ENCODE measurements at places on chromosomes 4 and X. TPM values are rescaled to one million over a fixed set of nuclear protein-coding genes. Genes with fewer than 3 reads are reported as not detected.

Gene STPG2
- total RNA-seq = 0.11 TPM

GRCh38 chr4:22764183-22764582, 71.4 kb downstream of the GBA3 start:
- no peak overlapping the region for H3K4me3 ChIP-seq
- no peak overlapping the region for H3K27ac ChIP-seq
- no peaks in the 10 kb centered on the region for H3K36me3 ChIP-seq
- no peaks in the 10 kb centered on the region for H3K4me1 ChIP-seq
- no peak for DNase-seq
- no peaks in the 10 kb centered on the region for H3K27me3 ChIP-seq

DNA sequence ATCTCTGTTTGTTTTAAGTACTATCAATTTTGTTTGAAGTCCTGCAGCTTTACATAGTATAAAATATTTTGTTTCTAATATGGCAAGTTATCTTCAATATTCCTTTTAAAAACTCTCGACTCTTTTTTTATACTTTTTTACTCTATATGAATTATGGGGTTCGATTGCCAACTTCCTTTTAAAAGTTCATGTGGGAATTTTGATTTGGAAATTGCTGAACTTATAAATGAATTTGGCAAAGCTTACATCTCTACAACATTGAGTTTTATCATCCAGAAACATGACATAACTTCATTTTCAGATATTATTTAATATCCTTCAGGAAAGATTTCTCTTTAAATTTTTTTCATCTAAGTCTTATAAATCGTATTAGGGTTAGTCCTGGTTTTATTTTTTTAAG, 60.8 kb downstream of the ASB9 start:
- no peak overlapping the region for H3K4me3 ChIP-seq
- H3K4me1 ChIP-seq = no peaks in the 10 kb centered on the region
- DNase-seq = no peak

DNA sequence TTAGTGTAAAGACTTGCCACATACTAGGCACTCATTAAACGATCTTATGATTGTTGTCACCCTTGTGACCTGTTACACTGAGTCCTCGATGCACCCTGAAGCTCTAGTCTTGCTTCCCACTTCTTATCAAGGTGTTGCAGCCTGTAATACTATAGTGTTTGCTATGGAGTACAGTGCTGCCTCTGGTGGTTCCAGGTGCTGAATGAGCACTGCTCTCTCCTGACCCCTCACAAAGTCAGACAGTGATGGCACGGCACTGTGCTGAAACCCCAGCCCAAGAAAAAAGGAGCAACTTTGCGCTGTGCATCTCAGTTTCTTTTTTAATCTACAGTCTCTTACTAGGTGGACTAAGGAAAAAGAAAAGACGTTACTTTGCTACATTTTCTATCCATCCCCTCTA, 106.3 kb downstream of the GC start:
- H3K36me3 ChIP-seq = no peaks in the 10 kb centered on the region
- DNase-seq = peak; percentile 32
- H3K27me3 ChIP-seq = no peaks in the 10 kb centered on the region
- no peak overlapping the region for H3K4me3 ChIP-seq
- H3K4me1 ChIP-seq = no peaks in the 10 kb centered on the region

DNA sequence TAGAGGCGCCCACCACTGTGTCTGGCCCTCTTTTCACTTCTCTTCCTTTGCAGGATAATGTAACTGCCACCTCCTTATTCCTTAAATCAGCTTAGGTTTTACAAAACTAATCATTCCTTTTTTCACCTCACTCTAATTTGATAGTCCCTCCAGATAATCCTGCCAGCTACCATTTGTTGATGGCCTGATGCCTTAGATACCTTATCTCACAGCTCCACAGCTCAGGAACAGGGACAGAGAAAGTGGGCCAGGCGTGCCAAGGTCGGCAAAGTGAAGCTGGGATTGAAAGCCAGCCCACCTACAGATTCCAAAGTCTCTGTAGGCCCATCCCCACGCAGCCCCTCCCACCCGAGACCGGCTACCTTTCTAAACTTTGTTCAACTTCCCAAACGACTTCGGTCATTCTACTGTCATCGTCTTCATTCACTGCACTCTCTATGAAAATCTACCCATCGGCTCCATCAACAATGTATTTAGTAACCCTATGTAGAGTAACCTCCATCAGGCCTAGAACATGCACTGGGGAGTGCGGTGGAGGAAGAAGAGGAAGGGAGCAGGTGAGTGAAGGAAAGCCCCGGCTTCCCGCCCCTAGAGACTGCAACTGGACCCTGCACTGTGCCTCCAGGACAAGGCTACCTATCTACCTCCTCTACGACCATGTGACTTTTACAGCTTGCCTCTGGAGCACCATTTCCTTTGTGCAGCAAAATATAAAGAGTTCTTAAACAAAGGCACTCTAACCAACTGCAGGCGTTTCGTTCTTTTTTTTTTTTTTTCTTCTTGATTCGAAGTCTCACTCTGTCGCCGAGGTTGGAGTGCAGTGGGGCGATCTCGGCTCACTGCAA, 1.5 kb downstream of the CASP6 start:
- DNase-seq = peak; percentile 50
- peaks cover 16% of the 10 kb centered on the region for H3K36me3 ChIP-seq
- H3K27ac ChIP-seq = no peak overlapping the region
- no peaks in the 10 kb centered on the region for H3K4me1 ChIP-seq
- peak overlapping the region; percentile 89 for H3K4me3 ChIP-seq

Gene CLTRN
- 1.8 TPM for total RNA-seq

DNA sequence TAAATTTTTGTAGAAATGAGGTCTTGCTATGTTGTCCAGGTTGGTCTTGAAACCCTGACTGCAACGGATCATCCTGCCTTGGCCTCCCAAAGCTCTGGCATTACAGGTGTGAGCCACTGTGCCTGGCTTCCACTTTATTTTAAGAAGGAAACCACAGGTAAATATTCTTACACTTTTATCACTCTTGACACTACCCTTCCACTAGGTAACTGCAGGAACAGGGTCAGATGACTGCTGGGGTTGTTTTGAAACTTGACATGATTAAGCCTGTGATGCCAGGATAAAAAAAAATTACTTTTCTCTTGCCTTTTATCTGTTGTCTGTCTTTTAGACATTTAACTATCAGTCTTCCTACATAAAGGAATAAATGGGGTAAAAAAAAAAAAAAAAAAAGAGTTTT, 43.5 kb downstream of the COQ2 start:
- no peaks in the 10 kb centered on the region for H3K27me3 ChIP-seq
- no peak overlapping the region for H3K4me3 ChIP-seq
- no peak for DNase-seq
- no peak overlapping the region for H3K27ac ChIP-seq
- no peaks in the 10 kb centered on the region for H3K4me1 ChIP-seq
- no peaks in the 10 kb centered on the region for H3K36me3 ChIP-seq

- H3K27ac ChIP-seq = no peak overlapping the region
- no peaks in the 10 kb centered on the region for H3K4me1 ChIP-seq
- H3K4me3 ChIP-seq = no peak overlapping the region
- peaks cover 3% of the 10 kb centered on the region for H3K36me3 ChIP-seq
- no peaks in the 10 kb centered on the region for H3K27me3 ChIP-seq
Measured at GRCh38 chrX:26670521-26670920, 454.6 kb downstream of the MAGEB5 start.

DNA sequence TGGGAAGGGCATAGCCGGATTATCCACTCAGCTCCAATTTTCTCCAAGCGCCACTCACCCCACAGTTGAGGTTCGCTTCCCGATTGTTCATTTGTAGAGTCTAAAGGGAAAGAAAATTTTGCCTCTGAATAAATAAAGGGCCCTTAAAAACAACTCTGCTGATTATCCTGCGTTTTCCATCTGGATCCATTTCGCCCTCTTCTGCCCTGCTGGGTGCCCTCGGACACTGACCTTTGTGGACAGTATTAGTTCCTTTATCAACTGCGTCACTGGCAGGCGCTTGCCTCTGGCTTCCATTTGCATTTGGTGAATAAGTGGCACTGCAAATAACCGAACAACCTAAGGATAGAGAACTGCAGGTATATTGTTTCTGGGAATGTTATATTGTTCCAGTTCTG, 10.1 kb downstream of the GSX2 start:
- no peaks in the 10 kb centered on the region for H3K36me3 ChIP-seq
- peak overlapping the region; percentile 35 for H3K4me3 ChIP-seq
- no peak for DNase-seq

DNA sequence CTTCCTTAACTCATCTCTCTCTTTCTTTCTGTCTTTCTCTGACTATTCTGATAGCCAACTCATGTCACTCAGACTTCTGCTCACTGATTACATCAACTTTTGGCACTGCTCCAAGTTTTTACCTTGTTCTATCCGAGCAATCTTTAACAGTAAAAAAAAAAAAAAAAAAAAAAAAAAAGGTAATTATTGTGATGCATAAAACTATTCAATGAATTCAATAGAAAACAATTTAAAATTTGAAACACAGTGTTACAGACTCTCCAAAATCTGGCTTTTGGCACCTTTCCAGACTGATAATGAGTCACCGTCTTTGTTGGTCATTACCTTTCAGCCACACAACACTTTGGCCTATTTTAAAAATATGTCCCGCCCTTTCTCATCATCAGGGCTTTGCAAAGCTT, 229.5 kb downstream of the GALNTL6 start:
- H3K27ac ChIP-seq = no peak overlapping the region
- H3K4me1 ChIP-seq = no peaks in the 10 kb centered on the region
- H3K27me3 ChIP-seq = no peaks in the 10 kb centered on the region
- no peak for DNase-seq
- H3K4me3 ChIP-seq = no peak overlapping the region

- DNase-seq = no peak
- no peaks in the 10 kb centered on the region for H3K36me3 ChIP-seq
- H3K27ac ChIP-seq = no peak overlapping the region
- no peaks in the 10 kb centered on the region for H3K4me1 ChIP-seq
- no peaks in the 10 kb centered on the region for H3K27me3 ChIP-seq
Measured at GRCh38 chrX:30637874-30638815, 15.1 kb upstream of the GK start.

GRCh38 chrX:46575586-46575985, 2.0 kb downstream of the CHST7 start:
- no peak overlapping the region for H3K27ac ChIP-seq
- no peaks in the 10 kb centered on the region for H3K27me3 ChIP-seq
- H3K4me1 ChIP-seq = no peaks in the 10 kb centered on the region
- peak overlapping the region; percentile 75 for H3K4me3 ChIP-seq
- peaks cover 47% of the 10 kb centered on the region for H3K36me3 ChIP-seq

- no peak for DNase-seq
- no peaks in the 10 kb centered on the region for H3K4me1 ChIP-seq
- no peaks in the 10 kb centered on the region for H3K36me3 ChIP-seq
- H3K27ac ChIP-seq = no peak overlapping the region
- H3K4me3 ChIP-seq = no peak overlapping the region
Measured at GRCh38 chr4:36872679-36873078, 371.9 kb upstream of the NWD2 start.

Gene ENPEP
- 0.83 TPM for total RNA-seq

Gene AMTN
- not detected for total RNA-seq

DNA sequence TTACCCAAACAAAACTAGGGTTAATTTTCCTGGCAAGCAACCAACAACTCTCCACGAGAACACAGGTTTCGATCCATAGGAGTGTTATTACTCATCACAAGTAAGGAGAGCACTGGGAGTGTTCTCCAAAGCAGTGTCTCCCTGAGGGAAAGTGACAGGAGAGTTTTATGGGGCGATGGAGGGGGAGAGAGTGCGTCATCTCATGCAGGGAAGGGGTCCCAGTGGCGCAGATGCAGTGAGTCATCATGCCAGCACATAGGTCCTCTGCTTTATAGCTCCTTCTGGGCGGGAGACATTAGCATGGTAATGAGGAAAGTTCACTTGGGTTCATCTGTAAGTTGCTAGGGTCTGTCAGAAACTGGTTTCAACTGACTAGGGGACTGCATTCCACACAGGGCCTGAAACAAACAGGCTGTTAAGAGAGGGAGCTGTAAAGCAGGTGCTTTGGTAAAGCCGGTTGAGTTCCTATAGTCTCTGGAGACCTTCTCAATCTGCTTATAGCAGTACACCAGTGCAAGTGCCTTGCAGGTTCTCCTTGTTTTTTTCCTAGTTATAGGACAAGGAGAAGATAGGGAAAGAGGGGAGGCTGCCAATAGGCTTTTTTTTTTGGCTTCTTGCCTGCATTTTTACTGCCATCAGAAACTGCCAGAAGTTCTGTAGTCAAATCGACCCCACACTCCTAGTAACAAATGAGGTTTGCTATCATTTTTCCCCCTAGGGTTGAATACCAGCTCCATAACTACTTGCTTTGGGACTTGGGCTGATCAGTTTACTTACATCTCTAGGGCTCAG, 12.8 kb upstream of the BOD1L1 start:
- no peak overlapping the region for H3K27ac ChIP-seq
- peaks cover 11% of the 10 kb centered on the region for H3K4me1 ChIP-seq
- no peaks in the 10 kb centered on the region for H3K27me3 ChIP-seq
- peak; percentile 71 for DNase-seq

GRCh38 chr4:149055624-149056023, 613.4 kb upstream of the NR3C2 start:
- H3K27ac ChIP-seq = no peak overlapping the region
- no peaks in the 10 kb centered on the region for H3K27me3 ChIP-seq
- no peaks in the 10 kb centered on the region for H3K36me3 ChIP-seq
- H3K4me3 ChIP-seq = no peak overlapping the region

DNA sequence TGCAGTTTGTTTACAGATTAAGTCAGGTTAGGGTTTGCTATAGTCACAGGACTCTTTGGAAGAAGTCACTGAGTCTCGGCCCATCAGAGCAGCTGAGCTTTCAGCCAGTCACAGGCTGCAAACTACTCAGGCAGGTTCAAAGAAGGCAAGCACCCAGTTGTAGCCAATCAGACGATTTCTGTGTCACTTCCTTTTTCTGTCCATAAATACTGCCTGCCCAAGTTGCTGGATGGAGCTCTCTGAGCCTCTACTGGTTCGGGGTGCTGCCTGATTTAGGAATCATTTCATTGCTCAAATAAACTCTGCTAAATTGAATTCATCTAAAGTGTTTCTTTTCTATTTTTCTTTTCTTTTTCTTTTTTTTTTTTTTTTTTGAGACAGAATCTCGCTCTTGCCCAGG, 7.3 kb upstream of the SH3BP2 start:
- no peaks in the 10 kb centered on the region for H3K27me3 ChIP-seq
- no peak overlapping the region for H3K4me3 ChIP-seq
- H3K4me1 ChIP-seq = no peaks in the 10 kb centered on the region
- no peak overlapping the region for H3K27ac ChIP-seq
- no peak for DNase-seq
- peaks cover 16% of the 10 kb centered on the region for H3K36me3 ChIP-seq

GRCh38 chrX:68748030-68748429, 80.8 kb upstream of the EFNB1 start:
- no peak overlapping the region for H3K27ac ChIP-seq
- H3K27me3 ChIP-seq = no peaks in the 10 kb centered on the region
- peaks cover 2% of the 10 kb centered on the region for H3K36me3 ChIP-seq
- H3K4me1 ChIP-seq = no peaks in the 10 kb centered on the region
- DNase-seq = no peak

Gene CLCN4
- 6.9 TPM for total RNA-seq

- no peaks in the 10 kb centered on the region for H3K36me3 ChIP-seq
- peaks cover 41% of the 10 kb centered on the region for H3K27me3 ChIP-seq
- 0 out of 2 replicates have a peak, but pooled peaks cover 5% of the 10 kb centered on the region for H3K4me1 ChIP-seq
- H3K27ac ChIP-seq = no peak overlapping the region
- H3K4me3 ChIP-seq = peak overlapping the region; percentile 87
Measured at GRCh38 chr4:121765368-121765705, 373 bp upstream of the SMIM43 start.

GRCh38 chrX:129115104-129115503, 408.2 kb downstream of the SMARCA1 start:
- H3K4me1 ChIP-seq = peaks cover 6% of the 10 kb centered on the region
- no peak overlapping the region for H3K4me3 ChIP-seq
- no peak overlapping the region for H3K27ac ChIP-seq
- DNase-seq = peak; percentile 66
- no peaks in the 10 kb centered on the region for H3K36me3 ChIP-seq
